ENCODE measurements at places on chromosomes 12 and 14.
A peak's percentile ranks its signal among the peaks of the same experiment; 100 is the strongest.

DNA sequence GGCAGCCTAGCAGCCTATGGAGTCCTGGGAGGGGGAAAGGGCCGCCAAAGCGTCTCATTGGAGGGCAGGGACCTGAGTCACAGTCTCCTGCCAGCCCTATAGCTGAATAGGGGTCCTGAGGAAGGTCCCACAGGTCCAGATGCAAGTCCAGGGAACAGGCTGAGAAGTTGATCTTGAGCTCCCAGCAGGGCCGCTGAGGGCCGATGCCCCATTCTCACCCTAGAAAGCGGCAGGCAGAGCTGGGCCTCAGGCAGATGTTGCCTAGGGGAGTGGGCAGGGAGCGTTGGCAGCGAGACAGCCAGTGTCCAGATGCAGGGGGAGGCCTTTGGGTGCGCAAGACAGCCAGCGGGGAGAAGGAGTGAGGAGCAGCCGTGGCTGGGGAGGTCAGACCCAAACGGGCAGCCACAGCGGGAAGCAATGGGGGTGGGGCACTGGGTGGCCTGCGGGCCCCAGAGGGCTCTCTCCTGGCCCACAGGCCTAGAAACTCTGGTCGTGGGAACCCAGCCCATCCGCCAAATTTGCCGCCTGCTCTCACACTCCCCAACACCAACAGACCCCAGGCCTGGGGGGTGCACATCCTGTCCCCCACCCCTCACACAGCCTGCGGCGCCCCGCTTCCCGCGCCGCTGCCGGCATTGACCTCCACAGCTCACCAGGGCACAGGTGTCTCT, 1.1 kb downstream of the HDAC7 start:
- peak; percentile 55 for DNase-seq

DNA sequence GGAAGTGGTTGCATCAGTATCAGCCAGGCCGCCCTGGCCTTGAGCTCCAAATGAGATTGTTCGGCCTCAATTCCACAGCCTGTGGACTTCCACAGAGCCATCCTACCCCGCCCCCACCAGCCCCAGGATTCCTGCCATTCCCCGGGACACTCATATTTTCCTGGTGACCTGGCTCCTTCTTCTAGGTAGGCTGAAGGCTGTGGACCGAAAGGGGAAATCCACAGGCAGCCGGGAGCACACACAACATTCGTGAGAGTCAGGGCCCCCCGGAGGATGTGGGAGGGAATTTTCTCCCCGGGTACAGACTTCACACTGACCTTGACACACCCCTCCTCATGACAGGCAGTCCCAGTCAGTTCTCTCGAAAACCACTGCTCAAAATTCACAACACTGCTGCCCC, 39.9 kb downstream of the RIN3 start:
- DNase-seq = no peak

DNA sequence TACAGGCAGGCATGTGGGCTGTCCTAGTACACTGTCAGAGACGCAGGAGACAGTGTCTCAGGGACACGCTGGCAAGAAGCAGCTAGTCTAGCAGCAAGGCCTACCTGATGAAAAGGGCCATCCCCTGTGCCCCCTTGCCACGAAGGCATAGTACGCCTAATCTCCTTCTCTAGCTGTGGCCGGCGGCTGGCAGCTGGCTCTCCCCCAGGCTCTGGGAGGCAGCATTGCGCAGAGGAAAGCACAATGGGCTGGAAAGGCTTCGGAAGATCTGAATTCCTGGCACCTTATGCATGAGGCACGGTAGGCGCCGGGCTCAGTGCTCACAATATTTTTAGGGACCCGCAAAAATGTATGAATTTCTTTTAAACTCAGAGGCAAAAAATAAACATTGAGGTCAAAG, 16.0 kb upstream of the PLEKHH1 start:
- no peak for DNase-seq

GRCh38 chr12:109695416-109695815, 18.2 kb upstream of the FAM222A start:
- no peak for DNase-seq

- DNase-seq = no peak
Observed at GRCh38 chr12:5027046-5027821, 16.4 kb upstream of the KCNA5 start.

DNA sequence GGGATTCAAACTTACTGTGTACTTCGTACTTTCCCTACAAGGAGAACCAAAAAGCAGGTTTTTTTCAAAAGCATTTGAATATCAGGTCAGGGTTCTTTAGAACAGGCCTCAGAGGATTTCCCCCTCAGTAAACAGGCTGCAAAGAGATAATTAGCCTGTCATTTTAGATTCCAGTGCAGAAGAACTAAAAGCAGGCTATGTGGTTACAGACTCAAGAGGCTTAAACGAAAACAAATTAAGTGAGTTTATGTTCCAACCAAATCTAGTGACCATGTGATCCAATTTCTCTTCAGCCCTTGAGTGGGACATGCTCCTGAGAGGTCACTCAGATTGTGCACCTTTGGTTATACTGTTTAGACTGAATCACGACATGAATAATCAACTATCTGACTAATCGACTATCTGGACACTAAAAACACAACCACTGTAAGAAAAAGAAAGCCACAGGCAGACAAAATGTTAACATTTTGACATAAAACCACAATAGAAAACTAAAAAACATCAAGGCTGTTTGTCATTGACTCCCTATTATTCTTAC, 4.5 kb downstream of the TMED8 start:
- DNase-seq = peak; percentile 10

DNA sequence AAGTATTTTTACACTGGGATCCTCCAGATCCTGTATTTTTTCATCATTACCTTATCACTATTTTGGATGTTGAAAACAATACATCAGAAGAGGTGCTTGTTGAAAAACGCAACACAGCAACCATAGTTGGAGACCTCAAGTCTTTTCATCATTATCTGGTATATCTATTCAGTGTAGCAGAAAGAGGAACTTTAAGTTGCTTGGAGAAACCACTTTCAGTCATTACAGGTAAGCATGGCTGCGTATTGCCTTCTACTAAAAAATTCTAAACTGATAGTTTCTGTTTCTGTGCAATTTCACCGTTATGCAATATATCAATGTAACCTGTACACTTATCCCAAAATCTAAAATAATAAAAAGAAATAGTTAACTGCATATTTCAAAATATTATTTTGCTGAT, 32.2 kb upstream of the PTPRQ start:
- no peak for DNase-seq

- no peak for DNase-seq
Observed at GRCh38 chr12:94012071-94012470, 136.3 kb upstream of the PLXNC1 start.

DNA sequence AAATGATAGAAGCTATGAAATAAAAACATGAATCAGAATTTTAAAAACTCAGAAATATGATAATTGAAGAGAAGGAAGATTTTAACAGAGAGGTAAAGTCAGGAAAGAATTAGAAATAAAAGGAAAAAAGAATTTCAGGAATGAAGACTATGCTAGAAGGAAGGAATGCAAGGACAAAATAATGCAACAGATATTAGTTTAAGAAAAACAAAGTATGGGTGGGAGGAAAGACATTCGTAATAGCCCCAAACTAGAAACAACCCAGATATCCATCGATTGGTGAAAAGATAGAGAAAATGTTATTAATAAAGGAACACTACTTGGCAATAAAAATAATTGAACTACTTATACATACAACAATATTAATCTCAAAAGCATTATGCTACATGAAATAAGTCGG, 129.6 kb downstream of the AKAP6 start:
- no peak for DNase-seq

DNA sequence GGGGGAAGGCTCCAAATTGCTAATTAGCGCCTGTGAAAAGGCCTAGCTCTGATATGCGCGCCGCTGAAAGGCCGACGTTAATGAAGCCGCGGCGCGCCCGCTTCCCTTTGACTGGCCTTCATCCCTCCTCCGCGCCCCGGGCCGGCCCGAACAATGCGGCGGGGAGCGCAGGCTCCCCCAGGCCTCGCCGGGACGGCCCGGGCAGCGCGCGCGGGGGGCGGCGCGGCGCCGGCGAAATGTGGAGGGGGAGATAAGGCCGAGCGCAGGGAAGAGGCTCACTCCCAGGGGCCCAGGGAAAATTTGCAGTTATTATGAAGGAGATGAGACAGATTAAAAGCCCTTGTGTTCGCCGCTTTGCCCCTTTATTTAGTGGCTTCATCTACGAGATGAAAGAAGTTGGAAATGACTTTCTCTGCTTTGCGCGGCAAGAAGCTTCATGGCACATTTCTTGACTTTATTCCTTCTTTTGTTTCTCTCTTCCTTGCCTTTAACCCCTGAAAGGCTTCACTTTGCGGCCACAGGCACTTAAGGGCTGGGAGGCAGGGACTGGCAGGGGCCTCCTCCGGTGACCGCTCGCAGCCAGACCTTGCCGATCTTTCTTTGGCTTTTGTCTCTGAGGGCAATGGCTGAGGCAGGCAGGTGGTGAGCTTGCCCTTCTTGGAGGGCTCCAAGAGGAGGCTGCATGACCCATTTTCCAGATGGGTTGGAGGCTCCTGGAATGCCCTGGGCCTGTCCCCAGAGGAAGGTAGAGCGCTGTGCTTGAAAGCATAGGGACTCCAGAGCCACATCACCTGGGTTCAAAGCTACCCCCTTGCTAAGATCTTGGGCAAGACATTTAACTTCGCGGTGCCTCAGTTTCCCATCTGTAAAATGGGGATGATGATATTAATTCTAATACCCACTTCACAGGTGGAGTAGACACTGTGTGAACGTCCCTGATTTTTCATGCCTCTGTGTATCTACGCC, 12.7 kb upstream of the GPATCH2L start:
- no peak for DNase-seq

DNA sequence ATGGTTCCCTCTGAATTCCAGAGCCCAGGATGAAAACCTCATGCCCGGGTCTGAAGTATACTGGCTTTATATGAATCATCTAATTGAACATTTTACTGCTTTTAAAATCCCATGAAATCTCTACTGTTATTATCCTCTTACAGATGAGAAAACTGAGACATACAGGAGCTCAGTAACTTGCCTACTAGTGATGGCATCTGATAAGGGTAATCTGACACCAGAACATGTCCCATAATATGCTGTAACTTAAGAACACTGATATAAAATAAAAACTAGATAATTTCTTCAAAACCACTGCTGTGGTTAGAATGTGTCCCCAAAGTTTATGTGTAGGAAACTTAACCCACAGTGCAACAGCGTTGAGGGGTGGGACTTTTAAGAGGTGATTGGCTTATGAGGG, 219.6 kb upstream of the TMTC1 start:
- DNase-seq = no peak

GRCh38 chr14:33668066-33668465, 282.8 kb downstream of the EGLN3 start:
- DNase-seq = no peak

DNA sequence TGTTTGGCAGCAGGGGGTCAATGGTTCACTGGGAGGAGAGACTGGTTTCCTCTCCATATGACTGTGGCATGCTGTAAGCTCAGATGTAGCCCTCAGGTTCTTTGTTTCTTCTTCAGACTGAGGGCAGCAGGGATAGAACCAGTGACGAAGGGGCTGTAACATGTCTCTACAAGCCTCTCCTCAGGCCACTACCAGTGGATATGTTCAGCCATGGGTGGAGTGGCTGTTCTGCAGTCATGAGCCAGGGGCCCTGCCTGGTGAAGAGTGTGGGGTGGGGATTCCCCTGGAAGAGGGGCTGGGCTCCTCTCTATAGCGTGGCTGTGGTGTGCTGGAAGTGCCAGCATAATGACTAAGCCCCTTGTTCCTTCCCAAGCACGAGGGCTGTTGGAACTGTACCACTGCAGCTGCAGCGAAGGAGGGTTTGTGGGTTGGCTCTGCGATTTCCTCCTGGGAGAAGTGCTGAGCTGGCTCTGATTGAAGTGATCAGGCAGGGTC, 55.8 kb downstream of the CMAS start:
- no peak for DNase-seq

- no peak for DNase-seq
Observed at GRCh38 chr14:37650356-37651037, 55.1 kb downstream of the TTC6 start.

GRCh38 chr14:54450535-54450934, 9.4 kb upstream of the CNIH1 start:
- DNase-seq = no peak

GRCh38 chr14:94600148-94600545, 12.0 kb upstream of the SERPINA3 start:
- DNase-seq = no peak

DNA sequence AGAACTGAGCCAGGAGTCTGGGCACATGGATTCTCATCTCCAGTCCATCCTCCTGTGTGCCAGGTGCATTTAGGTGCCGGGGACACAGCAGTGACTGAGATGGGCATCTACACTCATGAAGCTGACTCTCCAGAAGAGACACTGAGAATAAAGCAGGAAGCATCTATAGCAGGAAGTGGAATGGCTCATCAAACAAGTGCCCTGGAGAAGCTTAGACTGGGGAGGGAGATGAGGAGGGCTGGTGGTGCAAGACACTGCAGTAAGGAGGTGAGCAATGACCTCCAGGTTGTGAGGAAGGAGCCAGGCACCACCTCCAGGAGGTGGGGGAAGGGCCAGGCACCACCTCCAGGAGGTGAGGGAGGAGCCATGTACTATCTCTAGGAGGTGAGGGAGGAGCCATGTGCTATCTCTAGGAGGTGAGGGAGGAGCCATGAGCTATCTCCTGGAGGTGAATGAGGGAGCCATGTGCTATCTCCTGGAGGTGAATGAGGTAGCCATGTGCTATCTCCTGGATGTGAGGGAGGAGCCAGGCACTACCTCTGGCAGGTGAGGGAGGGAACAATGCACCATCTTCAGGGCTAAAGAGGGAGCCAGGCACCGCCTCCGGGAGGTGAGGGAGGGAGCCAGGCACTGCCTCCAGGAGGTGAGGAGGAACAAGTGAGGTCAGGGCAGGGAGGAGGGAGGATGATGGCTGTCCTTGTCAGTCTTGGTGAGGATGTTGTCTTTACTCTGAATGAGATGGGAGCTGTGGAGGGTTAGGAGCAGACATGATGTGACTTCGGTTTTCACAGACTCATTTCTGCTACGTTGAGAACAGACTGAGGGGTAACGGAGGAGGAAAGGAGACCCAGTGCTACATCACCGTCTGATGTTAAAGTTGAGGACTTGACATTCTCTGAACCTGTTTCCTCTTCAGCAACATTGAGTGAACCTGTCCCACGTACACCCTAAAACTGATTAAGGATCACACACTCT, 961.9 kb upstream of the TMEM132C start:
- DNase-seq = no peak

GRCh38 chr12:131832321-131833231, 4.4 kb downstream of the MMP17 start:
- no peak for DNase-seq

DNA sequence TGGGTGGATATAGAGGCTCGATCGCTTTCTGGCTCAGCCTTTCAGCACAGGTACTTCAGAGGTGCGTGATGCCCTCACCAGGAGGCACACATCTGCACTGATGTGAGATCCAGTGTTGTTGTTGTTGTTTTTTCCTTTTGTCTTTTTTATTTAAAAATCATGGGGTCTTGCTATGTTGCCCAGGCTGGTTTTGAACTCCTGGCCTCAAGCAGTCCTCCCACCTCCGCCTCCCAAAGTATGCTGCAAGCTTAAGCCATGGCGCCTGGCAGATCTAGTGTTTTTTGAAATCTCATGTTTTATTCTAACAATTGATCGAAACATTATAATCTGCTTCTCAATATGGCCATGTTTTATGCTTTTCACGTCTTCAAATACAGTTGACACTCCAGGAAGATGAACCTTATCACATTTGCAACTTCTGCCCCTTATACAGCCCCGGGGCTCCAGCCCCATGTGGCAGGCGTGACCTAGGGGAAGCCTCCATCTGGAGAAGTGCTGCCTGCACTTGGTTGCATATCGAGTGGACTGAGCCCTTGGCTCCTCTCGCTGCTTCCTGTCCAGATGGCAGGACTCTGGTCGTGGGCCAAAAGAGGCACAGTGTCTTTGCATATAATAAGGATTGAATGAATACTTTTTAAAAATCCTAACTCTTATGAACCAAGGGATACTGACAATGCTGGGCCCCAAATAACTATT, 71.7 kb downstream of the TRAF3 start:
- DNase-seq = no peak

All from CD4-positive, alpha-beta T cell treated with Interleukin-10 for 1 hour (primary cell).